Tibial artery (tissue), 4 donors: ENCODE measurements at places on chromosomes 7 and 10.

DNA sequence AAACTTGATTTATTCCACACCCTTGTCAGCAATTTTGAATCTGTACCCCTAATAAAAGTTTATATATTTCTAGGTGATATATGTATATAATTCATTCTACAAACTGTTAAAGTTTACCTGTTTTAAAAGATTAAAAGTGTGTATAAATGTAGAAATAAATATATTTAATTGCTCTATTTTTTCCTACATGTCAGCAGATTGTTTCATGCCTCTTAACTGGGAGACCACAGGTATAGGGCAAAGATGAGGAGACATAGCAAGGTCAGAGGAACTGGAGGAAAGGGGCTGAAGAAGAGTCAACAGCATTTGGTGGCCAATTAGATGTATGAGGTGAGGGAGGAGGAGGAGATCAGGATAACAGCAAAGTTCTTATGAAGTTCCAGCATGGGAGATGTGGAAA is 109.8 kb downstream of the GLCCI1 start:
- no peaks in the 10 kb centered on the region for H3K36me3 ChIP-seq
- no peaks in the 10 kb centered on the region for H3K27me3 ChIP-seq
- no peak overlapping the region for H3K27ac ChIP-seq
- no peaks in the 10 kb centered on the region for H3K4me1 ChIP-seq
- no peak overlapping the region for H3K4me3 ChIP-seq
- DNase-seq: no peak

GRCh38 chr7:106371629-106372028 is 86.8 kb upstream of the NAMPT start:
- H3K36me3 ChIP-seq: no peaks in the 10 kb centered on the region
- no peak overlapping the region for H3K27ac ChIP-seq
- no peak for DNase-seq
- H3K4me3 ChIP-seq: no peak overlapping the region

GRCh38 chr7:2786607-2787116 is 57.4 kb downstream of the GNA12 start:
- DNase-seq: no peak
- peaks cover 13% of the 10 kb centered on the region for H3K36me3 ChIP-seq
- H3K27me3 ChIP-seq: no peaks in the 10 kb centered on the region
- H3K4me1 ChIP-seq: peaks cover 12% of the 10 kb centered on the region
- no peak overlapping the region for H3K27ac ChIP-seq

DNA sequence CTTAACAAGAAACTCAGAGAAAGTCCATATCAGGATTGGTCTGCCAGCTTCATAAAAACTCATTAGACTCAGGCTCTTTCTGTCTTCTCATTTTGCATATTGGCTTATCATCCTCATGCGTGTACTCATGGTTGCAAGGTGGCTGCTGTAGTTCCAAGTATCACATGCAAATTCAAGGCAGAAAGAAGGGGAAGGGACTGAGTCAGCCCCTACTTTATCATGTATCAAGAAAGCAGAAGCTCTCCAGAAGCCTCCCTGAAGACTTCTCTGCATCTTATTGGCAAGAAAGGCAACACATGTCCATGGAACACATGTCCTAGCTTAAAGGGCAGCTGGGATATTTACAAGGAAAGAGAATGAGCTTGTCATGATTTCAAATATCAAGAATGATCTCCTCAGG is 19.4 kb upstream of the EZH2 start:
- no peak overlapping the region for H3K27ac ChIP-seq
- no peaks in the 10 kb centered on the region for H3K36me3 ChIP-seq
- no peak for DNase-seq
- H3K27me3 ChIP-seq: no peaks in the 10 kb centered on the region
- H3K4me3 ChIP-seq: no peak overlapping the region

DNA sequence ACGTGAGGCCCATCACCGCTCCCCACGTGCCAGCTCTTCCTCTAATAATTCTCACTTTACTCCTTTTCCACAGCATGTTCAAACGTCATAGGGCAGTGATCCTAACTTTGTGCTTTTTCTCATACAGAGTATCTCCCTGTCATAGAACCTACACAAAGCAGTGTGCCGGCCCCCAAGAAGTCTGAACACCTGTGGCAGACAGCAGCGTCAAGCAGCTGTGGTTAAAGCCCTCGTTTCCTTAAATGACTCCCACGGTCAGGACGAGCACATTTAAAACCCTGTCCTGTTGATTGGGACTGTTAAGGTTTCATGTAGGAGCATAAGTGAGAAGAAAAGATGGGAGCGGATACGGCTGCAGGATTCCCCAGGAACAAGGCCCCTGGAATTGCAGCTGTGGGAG is 267.2 kb downstream of the DIP2C start:
- no peak overlapping the region for H3K4me3 ChIP-seq
- peak overlapping the region; percentile 50 for H3K27ac ChIP-seq
- no peak for DNase-seq
- H3K4me1 ChIP-seq: no peaks in the 10 kb centered on the region

DNA sequence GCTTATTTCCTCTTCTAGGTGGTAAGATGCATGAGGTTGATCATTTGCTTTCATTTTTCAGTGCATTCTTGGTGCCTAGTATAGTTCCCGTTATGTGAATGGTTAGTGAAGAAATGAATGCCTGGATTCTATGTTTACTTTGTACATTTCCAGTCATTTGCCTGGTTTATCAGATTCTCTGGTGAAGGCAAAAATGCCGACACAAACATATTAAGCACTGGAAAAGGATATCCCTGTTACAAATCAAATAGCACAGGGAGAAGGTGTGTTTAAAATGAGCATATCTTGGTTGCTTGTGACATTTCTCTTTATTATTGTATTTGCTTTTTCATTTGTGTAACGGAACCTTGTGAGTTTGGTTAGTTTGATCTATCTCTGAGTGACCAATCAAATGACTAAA is 211.3 kb downstream of the MBL2 start:
- no peaks in the 10 kb centered on the region for H3K27me3 ChIP-seq
- H3K27ac ChIP-seq: no peak overlapping the region
- no peak for DNase-seq
- no peaks in the 10 kb centered on the region for H3K4me1 ChIP-seq
- no peaks in the 10 kb centered on the region for H3K36me3 ChIP-seq

GRCh38 chr7:47318395-47319182 is 263.3 kb downstream of the TNS3 start:
- H3K27ac ChIP-seq: peak overlapping the region; percentile 9
- no peaks in the 10 kb centered on the region for H3K27me3 ChIP-seq
- H3K36me3 ChIP-seq: peaks cover 17% of the 10 kb centered on the region
- H3K4me1 ChIP-seq: peaks cover 24% of the 10 kb centered on the region
- DNase-seq: no peak

GRCh38 chr7:1555046-1555812 is 776 bp downstream of the TMEM184A start:
- no peaks in the 10 kb centered on the region for H3K36me3 ChIP-seq
- H3K27me3 ChIP-seq: peaks cover 34% of the 10 kb centered on the region
- no peak for DNase-seq
- H3K4me1 ChIP-seq: no peaks in the 10 kb centered on the region
- no peak overlapping the region for H3K27ac ChIP-seq

DNA sequence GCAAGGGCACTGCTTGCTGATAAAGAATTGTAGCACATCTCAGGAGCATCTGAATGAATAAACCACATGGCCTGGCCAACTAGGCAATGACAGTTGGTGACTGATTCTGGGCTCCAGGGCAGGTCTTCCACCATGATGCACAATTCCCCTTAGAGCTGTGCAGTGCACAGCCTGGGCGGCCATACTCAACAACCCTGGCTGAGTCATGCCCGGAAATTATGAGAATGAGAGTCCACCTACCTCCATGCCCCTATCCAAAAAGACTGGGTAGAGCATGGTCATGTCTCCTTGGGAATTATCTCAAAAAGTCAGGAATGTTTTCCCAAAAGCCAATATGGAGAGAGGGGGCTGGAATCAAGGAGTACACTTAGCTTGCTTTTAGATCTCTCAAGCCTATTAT is 425.6 kb downstream of the PLXNA4 start:
- no peak overlapping the region for H3K4me3 ChIP-seq
- no peak for DNase-seq
- H3K27me3 ChIP-seq: no peaks in the 10 kb centered on the region
- H3K4me1 ChIP-seq: no peaks in the 10 kb centered on the region
- no peak overlapping the region for H3K27ac ChIP-seq

GRCh38 chr10:123109466-123109865 is 26.3 kb upstream of the HMX3 start:
- no peaks in the 10 kb centered on the region for H3K4me1 ChIP-seq
- no peak overlapping the region for H3K4me3 ChIP-seq
- H3K27ac ChIP-seq: no peak overlapping the region
- no peak for DNase-seq
- no peaks in the 10 kb centered on the region for H3K36me3 ChIP-seq

- H3K4me3 ChIP-seq: peak overlapping the region; percentile 59
- no peak for DNase-seq
- H3K27me3 ChIP-seq: no peaks in the 10 kb centered on the region
Observed at GRCh38 chr7:129824291-129825208, 128.2 kb downstream of the UBE2H start.

- DNase-seq: no peak
- peaks cover 19% of the 10 kb centered on the region for H3K4me1 ChIP-seq
- no peaks in the 10 kb centered on the region for H3K36me3 ChIP-seq
- no peak overlapping the region for H3K27ac ChIP-seq
Observed at GRCh38 chr7:131249483-131249882, 78.2 kb upstream of the MKLN1 start.

DNA sequence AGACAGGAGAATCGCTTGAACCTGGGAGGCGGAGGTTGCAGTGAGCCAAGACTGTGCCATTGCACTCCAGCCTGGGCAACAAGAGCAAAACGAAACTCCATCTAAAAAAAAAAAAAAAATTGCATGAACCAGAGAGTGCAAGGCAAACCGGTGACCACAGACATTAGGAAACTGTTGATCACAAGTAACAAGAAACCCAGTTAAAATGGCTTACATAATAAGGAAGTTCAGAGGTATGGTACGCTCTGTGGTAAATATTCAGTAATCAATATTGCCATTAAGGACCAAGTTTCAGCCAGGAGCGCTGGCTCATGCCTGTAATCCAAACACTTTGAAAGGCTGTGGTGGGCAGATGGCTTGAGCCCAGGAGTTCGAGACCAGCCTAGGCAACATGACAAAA is 9.2 kb upstream of the NT5C2 start:
- no peaks in the 10 kb centered on the region for H3K36me3 ChIP-seq
- no peak overlapping the region for H3K27ac ChIP-seq
- DNase-seq: no peak
- H3K4me3 ChIP-seq: no peak overlapping the region

- no peak for DNase-seq
- no peak overlapping the region for H3K4me3 ChIP-seq
- H3K4me1 ChIP-seq: no peaks in the 10 kb centered on the region
- peaks cover 18% of the 10 kb centered on the region for H3K36me3 ChIP-seq
Observed at GRCh38 chr10:99425204-99425603, 5.2 kb downstream of the GOT1 start.

DNA sequence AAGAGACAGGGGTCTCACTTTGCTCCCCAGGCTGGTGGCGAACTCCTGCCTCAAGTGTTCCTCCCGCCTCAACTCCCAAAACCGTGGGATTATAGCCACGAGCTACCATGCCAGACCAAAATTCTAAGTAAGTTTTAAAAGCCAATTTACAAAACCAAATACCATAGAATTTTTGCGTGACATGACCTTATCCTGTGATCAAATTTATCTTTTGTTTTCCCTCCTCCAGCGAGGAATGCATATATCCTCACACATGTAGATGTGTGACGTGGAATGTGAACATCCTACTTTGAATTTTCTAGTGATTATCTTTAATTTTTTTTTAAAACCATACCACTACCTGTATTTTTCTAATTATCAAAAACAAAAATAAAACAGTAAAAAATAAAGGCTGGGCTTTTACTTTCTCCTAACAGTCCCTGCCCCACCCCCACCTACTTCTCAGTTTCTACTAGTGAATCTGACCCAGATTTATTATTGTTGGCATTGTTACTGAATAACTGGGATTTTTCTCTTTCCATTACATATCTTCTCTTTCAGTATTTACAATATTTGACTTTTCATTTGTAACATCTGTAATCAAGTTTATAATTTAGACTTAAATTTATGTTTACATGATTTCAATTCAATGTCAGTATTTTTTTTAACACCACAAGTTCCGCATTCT is 26.0 kb downstream of the CYTH3 start:
- H3K36me3 ChIP-seq: no peaks in the 10 kb centered on the region
- no peak for DNase-seq
- no peak overlapping the region for H3K27ac ChIP-seq

DNA sequence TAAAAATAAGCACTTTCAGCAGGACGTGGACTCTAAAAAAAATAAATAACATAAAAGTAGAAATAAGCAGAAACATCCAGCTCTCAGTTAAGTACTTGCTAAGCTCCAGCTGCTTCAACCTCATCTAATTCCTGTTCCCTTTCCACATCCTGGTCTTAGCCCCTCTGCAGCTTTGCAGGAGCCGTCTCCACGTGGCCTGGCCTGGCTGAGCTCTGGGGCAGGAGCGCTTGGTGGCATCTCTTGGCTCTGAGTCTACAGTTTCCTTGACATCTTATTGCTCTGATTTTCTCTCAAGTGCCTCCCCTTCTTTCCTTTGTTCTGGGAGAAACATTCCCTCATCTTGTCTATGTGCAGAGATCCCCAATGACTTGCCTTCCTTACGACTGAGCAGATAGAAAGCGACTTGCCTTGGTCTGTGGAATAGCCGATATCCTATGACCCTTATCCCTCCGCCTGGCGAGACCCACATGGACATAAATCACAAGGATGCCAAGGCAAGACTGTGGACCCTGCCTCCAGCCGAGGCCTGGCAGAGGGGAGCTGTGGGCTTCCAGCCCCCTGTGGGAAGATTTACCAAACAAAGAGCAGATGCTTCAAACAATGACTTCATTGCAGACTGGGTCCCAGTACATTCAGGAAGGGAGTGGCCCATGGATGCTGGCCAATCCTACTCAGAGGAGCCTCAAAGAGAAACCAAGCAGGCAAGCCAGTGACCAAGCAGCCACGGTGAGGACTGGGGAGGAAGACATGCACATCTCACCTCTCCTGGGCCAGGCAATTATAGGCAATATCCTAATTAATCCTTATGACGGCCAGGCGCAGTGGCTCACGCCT is 61.9 kb downstream of the SPOCK2 start:
- no peak for DNase-seq
- no peaks in the 10 kb centered on the region for H3K36me3 ChIP-seq
- H3K4me1 ChIP-seq: peaks cover 7% of the 10 kb centered on the region
- H3K4me3 ChIP-seq: no peak overlapping the region

DNA sequence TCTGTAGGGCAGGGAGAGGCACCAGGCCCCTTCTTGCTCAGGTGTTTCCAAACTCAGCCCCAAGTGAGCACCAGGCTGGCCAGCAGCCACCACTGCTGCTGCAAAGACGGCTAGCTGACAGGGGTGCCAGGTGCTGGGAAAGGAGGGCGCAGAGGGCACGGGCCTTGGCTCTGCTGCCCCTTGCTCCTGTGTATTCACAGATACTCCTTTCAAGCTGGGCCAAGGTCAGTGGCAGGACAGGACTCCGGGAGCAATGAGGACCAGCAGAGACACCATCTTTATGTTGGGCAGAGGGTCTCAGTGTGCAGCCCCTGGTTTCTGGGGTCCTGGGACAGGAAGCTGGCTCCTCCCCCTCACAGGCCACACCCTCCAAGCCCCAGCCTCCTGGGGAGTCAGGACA is 110.1 kb downstream of the SMURF1 start:
- no peak for DNase-seq
- peak overlapping the region; percentile 93 for H3K27ac ChIP-seq
- H3K4me1 ChIP-seq: no peaks in the 10 kb centered on the region
